Diencephalon (tissue), 1 donor: ENCODE measurements at places on chromosomes 2 and 18. TPM values are rescaled to one million over a fixed set of nuclear protein-coding genes. Genes with fewer than 3 reads are reported as not detected.

ASXL3 gene
- 74.5 TPM for total RNA-seq

IFIH1 gene
- total RNA-seq, result 4.8 TPM

ASB18 gene
- 1.6 TPM for total RNA-seq

CASP10 gene
- 3.0 TPM for total RNA-seq

SH3BP4 gene
- total RNA-seq, result 20.5 TPM

PEX13 gene
- total RNA-seq, result 61.1 TPM

GKN2 gene
- total RNA-seq, result not detected

REG3A gene
- total RNA-seq, result not detected

OTOS gene
- total RNA-seq, result not detected

GTF2A1L gene
- total RNA-seq, result 0.69 TPM

TPGS2 gene
- total RNA-seq, result 145 TPM
